Urothelium cell line (cell line): ENCODE measurements at places on chromosomes 6 and 20.

DNA sequence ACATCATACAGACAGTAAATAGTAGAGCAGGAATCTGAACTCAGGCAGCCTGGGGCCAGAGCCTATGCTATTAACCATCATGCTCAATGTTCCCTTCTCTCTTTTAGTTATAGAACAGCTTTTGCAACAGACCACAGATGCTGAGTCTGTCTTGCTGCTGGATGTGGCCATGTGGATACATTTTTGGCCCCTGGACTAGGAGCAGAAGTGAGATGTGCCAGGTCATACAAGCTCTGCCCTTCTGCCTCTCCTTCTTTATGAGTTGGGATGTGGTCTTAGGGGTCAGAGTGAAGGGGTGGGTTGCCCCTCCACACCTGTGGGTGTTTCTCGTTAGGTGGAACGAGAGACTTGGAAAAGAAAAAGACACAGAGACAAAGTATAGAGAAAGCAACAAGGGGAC, 14.6 kb upstream of the AARS2 start:
- DNase-seq: no peak

GRCh38 chr6:101558712-101559111, 165.2 kb downstream of the GRIK2 start:
- no peak for DNase-seq

DNA sequence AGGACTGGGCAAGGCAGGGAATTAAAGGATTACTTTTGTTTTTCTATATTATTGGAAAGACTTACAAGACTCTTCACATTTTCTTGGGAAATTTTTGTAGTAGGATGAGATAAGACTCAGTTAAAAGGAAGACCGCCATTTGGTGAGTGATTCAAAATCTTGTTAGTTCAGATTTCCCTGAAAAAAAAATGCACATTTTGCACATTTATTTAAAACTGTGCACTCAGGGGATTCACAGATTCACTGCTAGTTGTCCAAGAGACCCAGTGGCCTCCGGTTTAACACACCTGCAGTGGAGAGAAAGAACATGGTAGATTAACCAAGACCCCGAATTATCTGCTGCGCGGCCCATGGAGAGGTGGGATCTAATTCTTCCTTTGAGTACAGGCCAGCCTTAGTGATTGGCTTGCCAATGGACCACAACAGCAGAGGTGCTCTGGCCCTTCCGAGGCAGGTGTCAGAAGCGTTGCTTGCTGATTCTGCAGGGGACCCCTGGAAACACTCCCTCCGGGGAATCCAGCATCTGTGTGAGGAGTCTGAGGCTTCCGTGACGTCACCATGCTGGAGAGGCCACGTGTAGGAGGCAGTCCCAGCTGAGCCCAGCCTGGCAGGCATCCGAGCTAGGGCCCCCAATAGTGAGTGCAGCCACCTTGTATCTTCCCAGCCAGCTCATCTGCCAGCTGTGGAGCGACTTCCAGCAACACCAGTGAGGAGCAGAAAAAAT, 68.9 kb downstream of the ZNF217 start:
- no peak for DNase-seq

DNA sequence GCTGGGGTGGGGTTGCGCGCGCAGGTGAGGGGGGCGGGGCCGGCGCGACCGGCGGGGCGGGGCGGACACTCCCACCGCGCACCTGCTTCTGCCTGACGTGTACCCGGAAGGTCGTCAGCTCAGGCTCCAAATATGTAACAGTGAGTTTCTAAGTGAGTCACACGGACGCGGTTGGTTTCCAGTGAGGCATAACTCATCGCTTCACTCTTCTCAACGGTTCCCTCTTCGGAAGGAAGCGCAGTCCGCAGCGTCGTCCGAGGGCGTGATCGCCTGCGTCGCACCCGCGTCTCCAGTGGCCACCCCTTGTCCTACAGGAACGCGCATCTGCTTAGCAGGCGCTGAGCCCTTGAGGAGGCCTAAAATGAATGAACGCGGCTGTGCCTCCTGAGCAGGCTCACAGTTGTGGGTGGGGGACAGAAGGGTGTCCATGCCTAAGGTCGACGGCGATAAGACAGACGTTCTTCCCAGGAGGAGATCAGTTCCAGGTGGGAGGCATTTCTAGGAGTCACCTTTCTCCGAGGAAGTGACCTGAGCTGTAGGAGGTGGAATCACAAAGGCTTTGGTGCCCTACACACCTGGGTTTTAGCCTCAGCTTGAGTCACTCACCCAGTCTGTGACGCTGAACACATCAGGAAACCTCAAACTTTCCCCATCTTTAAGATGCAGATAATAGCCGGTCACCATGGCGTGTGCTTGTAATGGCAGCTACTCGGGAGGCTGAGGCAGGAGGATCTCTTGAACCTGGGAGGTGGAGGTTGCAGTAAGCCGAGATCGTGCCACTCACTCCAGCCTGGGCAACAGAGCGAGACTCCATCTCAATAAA, 50.9 kb upstream of the EZR start:
- no peak for DNase-seq

- no peak for DNase-seq
Observed at GRCh38 chr20:60806354-60806753, 445.7 kb upstream of the CDH4 start.

DNA sequence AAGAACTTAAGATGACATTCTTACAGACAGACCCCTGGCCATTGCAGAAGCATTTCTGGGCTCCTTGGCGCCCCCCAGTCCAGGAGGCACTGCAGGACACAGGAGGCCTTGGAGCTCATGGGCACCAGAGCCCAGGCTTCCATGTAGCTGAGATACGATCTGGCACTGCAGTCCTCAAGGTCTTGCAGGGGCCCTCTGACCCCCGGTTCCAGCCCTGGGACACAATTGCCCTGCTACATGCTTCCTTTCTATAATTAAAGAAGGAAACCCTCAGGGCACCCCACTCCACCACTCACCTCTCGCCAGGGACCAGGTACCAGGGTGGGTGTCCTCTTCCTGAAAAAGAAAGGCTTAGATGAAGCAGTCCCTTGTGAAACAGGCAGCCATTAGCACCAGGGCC, 33.6 kb downstream of the WFDC3 start:
- no peak for DNase-seq

- DNase-seq: no peak
Observed at GRCh38 chr6:131875647-131876046, 67.8 kb downstream of the ENPP1 start.

DNA sequence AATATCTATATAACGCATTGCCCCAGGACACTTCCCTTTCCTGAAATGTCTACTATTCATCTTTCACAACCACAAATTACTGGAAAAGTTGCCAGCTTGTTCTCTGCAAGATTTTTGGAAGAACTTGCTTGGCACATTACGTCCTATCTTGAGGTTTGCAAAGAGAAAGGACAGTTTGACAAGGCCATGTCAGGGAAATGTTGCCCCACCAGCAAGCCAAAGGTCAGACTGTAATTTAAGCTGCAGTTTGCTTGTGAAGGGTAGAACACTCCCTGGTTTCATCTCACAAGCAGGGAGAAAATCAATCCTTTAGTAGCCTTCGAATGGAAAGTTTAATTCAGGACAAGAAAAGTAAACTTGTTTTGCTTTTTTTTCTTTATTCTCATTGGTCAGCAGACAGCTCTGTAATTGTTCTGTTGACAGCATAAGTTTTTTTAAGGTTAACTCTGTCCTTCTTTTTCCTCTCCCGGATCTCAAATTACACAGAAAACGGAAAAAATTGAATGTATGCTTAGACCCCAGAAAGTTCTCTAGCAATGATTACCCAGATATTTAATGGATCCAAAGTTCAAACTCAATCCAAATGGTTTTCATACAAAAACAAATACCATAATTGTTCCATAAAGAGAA, 541.8 kb upstream of the NRSN1 start:
- no peak for DNase-seq

GRCh38 chr6:35173044-35173426, 31.9 kb upstream of the TCP11 start:
- no peak for DNase-seq

DNA sequence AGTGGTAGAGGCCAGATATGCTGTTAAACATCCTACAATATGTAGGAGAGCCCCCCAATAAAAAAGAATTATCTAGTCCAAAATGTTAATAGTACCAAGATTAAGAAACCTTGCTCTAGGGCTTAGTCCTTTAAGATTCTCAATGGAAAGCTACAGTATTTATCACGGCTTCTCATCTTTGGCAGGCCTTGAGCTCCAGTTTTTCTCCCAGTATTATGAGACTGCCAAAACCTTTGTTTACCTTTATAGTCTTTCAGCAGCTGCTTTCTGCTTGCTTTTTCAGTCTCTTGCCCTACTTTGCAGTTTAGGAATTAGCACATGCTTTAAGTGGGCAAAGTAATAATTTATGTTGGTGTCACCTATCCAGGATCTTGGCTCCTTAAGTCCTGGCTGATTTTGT, 59.7 kb downstream of the NHLRC1 start:
- no peak for DNase-seq

GRCh38 chr6:87905101-87905641, 142.5 kb upstream of the SPACA1 start:
- DNase-seq: no peak

- no peak for DNase-seq
Observed at GRCh38 chr6:110266996-110267395, 86.8 kb downstream of the CDC40 start.

GRCh38 chr20:62485062-62485700, 9.4 kb upstream of the GATA5 start:
- DNase-seq: no peak

DNA sequence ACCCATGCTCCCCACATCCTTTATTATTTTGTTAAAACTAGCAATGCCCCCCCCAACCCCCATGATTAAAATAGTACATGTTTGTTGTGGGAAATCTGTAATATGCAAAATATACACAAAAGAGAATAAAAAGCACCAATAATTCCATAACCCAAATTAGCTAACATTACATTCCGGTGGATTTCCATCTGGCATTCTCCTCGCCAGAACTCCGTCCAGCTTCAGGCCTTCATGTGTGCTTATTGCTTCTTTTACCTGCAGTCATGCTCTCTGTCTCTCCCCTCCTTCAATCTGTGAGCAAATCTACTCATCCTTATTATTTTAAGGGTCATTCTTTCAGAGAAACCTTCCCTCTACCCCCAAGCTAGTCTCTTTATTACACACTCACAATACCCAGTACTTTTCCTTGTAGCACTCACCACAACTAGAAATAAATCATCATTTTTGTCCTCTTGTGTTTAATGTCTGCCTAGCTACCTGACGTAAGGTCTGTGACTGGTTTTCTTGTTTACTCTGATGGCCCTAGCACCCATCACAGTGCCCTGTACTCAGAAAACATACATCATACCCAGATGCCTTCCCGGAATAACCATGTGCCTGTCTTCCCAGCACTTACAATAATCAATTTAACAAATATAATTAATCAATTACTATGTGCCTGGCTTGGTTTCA, 25.6 kb upstream of the IER3 start:
- DNase-seq: no peak

DNA sequence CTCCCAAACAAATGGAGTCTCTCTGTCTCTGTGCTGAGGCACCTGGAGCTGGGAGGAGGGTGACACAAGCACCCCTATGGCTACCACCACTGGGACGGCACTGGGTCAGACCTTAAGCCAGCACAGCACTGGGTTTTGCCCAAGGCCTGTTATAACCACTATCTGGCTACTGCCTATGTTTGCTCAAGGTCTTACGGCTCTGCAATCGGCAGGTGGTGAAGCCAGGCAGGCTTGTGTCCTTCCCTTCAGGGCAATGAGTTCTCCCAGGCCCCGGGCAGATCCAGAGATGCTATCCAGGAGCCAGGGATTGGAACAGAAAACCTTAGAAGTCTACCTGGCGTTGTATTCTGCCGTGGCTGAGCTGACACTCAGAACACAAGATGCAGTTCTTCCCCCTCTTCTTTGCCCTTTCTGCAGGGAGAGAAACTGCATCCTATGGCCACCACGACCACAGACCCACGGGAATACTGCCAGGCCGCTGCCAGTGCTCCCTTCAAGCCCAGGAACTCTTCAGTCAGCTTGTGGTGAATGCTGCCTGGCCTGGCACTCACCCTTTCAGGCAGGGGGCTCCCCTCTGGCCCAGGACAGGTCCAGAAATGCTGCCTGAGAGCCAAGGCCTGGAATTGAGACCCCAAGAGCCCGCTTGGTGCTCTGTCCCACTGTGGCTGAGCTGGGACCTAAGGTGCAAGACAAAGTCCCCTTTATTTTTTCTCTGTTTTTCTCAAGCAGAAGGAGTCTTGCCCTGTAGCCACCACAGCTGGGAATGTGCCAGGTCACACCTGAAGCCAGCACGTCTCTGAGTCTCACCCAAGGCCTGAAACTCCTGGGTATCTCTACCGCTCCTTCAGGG, 67.0 kb upstream of the FRMD1 start:
- no peak for DNase-seq

GRCh38 chr20:62406635-62407176, 379 bp downstream of the CABLES2 start:
- DNase-seq: no peak

GRCh38 chr6:71419217-71420094, 130.8 kb downstream of the OGFRL1 start:
- no peak for DNase-seq
